Amniotic stem cell (primary cell): ENCODE measurements at places on chromosomes 16 and 17.
A peak's percentile ranks its signal among the peaks of the same experiment; 100 is the strongest.

- no peak for DNase-seq
These were observed 3.9 kb downstream of the UMOD start for GRCh38 chr16:20348365-20349185.

DNA sequence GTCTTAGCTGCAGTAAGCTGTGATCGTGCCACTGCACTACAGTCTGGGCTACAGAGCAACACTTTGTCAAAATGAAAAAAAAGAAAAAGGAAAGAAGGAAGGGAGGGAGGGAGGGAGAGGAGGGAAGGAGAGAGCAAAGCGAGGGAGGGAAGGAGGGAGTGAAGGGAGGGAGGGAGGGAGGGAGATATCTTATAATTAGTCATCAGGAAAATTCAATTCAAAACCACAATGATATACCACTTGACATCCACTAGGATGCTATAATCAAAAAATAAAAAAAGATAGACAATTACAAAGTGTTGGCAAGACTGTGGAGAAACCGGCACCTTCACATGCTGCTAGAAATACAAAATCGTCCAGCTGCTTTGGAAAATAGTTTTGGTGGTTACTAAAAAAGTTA is 93.8 kb downstream of the CDC27 start:
- no peak for DNase-seq

DNA sequence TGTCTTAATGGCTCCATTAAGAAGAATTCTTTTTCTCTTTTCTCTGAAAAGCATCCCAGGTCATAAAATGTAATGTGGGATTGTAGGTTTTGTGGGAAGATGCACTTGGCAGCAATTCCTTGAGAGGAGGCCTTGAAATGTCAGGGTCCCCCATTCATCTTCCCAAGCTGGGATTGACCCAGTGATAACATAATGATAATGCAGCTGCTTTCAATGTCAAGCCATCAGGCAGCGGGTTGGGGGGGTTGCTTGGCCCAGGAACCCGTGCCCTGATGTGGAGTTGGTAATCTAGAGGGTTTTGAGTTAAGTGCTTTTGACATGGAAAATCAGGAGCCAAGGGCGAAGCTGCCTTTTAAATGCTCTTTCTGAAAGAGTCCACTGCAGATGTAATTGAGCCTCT is 484.0 kb downstream of the WWOX start:
- no peak for DNase-seq

DNA sequence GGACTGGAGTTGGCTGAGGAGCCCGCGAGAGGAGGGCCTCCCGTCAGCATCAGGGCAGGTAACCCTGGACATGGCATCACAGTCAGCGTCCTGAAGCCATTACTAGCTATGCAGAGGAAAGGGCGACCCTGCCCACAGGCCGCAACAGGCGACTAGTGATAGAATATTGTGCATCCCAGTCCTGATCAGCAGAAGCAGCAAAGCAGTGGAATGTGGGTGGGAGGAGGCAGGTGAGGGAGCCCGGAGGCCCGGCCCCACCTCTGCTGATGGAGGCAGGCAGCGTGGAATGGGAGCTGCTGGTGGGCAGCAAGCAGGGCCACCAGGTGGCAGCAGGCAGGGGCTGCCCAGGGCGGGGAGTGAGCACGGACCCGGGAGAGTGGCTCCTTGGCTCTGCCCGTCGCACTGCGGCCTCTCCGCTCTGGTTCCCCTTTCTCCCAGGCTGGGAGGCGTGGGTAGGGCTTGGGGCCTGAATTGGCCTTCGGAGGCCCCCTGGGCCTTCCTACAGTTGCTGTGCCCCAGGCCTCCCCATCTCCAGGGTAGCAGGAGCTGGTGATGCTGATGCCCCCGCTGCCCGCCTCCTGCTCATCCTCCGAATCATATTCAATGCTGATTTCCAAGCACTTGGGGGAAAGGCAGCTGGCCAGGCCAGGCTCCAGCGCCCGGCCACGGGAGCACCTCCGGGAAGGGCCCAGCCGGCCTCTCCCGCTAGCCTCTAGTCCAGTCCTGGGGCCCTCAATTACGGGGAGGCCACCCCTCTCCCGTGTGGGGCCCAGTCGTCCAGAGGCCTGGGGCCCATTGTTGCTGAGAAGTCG is 20.2 kb downstream of the TSPOAP1 start:
- no peak for DNase-seq

- no peak for DNase-seq
These were observed 87.8 kb downstream of the MARCHF10 start for GRCh38 chr17:62720126-62720850.

GRCh38 chr17:81397314-81398175 is 2.3 kb downstream of the BAHCC1 start:
- DNase-seq, result no peak

- DNase-seq, result no peak
These were observed 47.0 kb upstream of the FBXO47 start for GRCh38 chr17:39014044-39014794.

GRCh38 chr16:58699151-58699550 is 14.6 kb upstream of the SLC38A7 start:
- DNase-seq, result no peak

- no peak for DNase-seq
These were observed 26.5 kb downstream of the DUSP14 start for GRCh38 chr17:37516127-37516571.

- DNase-seq, result peak; percentile 98
These were observed 16.5 kb downstream of the CRISPLD2 start for GRCh38 chr16:84836234-84836647.

GRCh38 chr17:81927152-81927652 is 333 bp downstream of the MAFG start:
- no peak for DNase-seq

- DNase-seq, result no peak
These were observed 7.8 kb downstream of the SUPT4H1 start for GRCh38 chr17:58344047-58344790.

- no peak for DNase-seq
These were observed at the start of gene FAM20A for GRCh38 chr17:68600931-68601564. FAM20A (minus strand) TSS chr17:68601367; CDS start chr17:68600666, 701 bp downstream.

DNA sequence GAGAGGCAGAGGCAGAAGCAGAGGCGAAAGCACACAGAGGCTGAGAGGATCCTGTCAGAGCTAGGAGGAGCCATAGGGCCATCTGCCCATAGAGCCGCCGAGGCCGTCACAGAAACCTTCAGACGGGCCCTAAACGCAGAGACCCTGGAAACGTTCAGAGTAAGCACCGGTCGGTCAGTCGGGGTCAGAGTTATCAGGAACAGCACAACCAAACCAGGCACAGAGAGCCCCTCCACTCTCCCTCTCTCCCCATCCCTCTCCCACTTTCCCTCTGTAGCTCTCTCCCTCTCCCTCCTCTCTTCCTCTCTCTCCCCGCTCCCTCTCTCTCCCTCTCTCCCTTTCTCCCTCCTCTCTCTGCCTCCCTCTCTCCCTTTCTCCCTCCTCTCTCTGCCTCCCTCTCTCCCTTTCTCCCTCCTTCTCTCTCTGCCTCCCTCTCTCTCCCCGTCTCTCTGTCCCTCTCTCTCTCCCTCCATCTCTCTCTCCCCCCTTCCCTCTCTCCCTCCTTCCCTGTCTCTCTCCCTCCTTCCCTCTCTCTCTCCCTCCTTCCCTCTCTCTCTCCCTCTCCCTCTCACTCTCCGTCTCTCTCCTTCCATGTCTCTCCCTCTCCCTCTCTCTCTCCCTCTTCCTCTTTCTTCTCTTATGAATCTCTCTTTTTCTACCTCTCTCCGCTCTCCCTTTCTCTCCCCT is 138.9 kb downstream of the C16orf95 start:
- DNase-seq, result no peak

DNA sequence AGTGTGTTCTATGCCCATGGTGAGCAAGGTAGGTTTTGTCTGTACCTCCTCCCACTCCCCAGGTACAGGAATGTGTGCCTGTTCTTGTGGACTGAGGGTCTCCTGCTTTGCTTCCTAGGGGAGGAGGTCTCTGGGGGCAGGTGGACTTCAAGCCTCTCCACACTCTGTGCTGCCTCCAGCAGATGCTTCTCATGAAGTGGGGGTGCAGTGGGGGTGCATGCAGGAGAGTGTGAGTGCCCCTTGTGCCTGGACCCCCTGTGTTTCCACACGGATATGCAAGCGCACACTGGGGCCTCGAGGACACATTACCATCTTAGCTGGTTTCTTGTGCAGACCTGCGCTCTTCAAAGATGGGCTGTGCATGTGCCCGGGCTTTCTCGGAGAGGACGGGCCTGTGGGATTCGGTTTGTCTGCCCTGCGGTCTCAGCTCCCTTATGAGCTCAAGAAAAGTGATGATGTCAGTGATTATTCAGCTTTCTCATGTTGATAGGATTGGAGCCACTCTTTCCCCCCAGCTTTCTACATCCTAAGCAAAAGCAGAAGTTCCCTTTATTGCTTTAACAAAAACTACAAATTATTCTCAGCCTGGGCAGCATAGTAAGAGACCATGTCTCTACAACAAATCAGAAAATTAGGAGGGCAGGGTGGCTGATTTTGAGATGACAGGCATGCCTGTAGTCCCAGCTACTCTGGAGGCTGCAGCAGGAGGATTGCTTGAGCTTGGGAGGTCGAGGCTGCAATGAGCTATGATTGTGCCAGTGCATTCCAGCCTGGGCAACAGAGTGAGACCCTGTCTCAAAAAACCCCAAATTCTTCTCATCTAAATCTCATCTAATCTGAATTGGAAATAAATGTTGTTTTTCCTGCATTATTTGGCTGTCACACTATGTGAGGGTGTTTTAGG is 86.8 kb downstream of the RPTOR start:
- no peak for DNase-seq

- DNase-seq, result no peak
These were observed 206.7 kb downstream of the ZNF423 start for GRCh38 chr16:49649013-49649765.

DNA sequence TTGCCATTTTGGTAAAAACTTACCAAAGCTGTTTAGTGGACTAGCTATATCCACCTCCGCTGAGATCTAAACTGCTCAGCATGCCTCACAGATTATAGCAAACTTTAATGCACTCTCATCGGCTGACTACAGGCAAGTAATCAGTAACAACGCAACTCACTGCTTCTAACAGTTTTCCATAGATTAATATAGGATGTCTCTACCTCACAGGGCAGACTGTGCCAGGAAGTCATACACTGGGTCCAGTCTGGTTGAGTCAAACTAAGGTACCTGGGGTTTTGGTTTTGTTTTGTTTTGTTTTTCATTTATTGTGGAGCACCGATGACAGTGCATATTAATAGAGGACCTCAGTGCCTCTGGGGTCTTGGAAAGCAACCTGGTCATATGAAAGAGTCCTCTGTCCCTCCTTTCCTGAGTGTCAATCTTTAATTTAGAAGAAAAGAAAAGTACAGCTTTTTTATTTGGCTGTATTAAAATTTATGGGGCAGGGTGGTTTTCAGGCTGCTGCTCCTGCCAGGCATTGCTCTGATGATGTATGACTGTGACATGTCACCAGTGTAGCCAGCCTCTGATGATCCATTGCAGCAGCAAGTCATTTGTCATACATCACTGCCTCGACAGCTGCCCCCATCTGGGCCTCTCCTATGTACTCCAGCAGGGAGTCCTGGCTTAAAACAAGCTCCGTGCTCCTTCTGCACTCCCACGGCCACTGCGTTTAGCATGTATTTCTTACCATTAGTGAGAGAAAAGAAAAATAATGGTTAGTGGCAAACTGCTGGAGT is 854.1 kb downstream of the KCNJ2 start:
- no peak for DNase-seq

DNA sequence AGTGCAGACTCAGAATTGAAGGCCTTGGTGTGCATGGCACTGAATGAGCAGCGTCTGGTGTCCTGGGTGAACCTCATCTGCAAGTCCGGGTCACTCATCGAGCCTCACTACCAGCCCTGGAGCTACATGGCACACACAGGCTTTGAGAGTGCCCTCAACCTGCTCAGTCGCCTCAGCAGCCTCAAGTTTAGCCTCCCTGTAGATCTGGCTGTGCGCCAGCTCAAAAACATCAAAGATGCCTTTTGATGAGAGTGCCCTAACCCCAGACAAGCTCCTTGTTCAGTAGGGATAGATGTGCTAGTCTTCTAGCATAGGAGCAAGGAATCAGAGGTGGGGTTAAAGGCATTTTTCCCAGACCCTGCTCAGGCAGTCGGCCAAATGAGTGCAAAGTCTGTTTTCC is 6.7 kb upstream of the RPL27 start:
- no peak for DNase-seq

- DNase-seq, result no peak
These were observed 182.1 kb downstream of the RPTOR start for GRCh38 chr17:80726558-80727408.

DNA sequence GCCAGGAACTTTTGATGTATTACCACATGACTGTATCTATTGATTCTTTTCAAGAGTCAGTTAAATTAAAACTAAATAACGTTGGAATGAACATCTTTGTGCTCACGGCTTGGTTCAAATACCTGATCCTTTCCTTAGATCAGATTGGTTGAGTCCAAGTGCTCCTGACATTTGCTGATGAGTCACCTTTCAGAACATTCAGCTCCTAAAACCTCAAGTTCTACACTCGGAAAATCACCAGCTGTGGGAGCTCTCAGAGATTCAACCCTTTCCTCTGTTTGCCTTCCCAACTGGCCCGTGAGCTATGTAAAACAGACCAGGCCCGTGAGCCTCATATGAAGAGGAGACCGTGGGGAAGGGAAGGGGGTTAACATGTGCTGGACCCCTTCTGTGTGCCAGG is 68.1 kb downstream of the RTN4RL1 start:
- DNase-seq, result no peak

GRCh38 chr16:7871371-7871770 is 538.7 kb downstream of the RBFOX1 start:
- no peak for DNase-seq

DNA sequence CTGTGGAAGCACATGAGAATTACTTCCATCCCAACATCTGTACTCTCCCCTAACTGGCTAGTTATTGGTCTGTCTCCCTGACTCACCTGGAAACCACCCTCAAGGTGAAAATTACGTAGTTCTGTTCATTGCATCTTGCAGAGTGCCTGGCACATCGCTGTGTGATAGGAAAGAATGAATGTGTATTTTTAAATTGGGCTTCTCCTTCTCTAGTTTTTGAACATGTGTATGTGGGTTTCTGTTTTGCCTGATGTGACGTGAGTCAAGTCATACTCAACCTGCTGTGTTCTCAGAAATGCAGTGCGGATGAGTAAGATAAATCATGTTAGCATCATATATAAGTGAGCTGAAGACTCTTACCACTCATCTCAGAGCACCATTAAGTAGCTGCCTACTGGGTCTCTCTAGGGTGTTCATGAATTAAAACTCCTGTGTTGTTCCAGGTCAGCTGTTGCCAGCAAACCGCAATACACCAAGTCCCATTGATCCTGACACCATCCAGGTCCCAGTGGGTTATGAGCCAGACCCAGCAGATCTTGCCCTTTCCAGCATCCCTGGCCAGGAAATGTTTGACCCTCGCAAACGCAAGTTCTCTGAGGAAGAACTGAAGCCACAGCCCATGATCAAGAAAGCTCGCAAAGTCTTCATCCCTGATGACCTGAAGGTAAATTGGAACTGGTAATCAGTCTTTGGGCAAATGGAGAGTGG is 50.2 kb downstream of the HLF start:
- DNase-seq, result no peak
